ENCODE measurements at places on chromosomes 6 and 20.

GRCh38 chr6:122839472-122839871, 50.4 kb downstream of the SMPDL3A start:
- no peak for DNase-seq

GRCh38 chr20:33015114-33015484, 7.6 kb downstream of the BPIFB2 start:
- no peak for DNase-seq

- DNase-seq = no peak
Observed at GRCh38 chr20:43029176-43029575, 160.5 kb downstream of the PTPRT start.

DNA sequence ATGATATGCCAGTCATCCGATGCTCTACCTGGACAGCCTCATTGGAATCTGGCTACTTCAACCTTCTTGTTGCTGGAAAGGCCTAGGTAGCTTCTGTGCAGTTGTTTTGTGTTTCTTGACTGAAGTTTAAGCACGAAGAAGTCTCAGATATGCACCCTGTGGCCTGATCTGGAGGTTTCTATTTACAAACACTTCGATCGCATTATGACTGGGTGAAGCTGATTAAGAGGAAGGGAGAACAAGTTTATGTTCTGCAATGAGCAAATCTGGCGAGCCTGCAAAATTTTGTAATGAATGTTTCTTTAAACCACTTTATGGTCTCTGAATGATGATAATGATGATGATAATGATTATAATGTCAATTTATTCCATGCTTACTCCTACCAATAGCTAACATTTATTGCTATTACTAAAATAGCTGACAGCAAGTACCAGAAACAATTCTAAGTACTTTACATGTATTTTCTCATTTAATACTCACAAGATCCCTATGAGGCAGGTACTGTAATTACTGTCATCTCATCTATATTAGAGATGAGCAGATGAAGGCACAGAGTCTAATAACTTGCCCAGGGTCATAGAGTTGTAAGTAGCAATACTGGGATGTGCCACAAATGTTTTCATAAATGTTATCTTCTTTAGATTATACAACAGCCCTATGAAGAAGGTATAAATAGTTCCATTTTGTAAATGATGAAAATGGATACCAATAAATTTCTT, 126.1 kb upstream of the UST start:
- DNase-seq = no peak

- no peak for DNase-seq
Observed at GRCh38 chr6:28480253-28480932, 35.2 kb downstream of the GPX6 start.

GRCh38 chr6:149965194-149966020, 1.7 kb downstream of the ULBP1 start:
- no peak for DNase-seq

DNA sequence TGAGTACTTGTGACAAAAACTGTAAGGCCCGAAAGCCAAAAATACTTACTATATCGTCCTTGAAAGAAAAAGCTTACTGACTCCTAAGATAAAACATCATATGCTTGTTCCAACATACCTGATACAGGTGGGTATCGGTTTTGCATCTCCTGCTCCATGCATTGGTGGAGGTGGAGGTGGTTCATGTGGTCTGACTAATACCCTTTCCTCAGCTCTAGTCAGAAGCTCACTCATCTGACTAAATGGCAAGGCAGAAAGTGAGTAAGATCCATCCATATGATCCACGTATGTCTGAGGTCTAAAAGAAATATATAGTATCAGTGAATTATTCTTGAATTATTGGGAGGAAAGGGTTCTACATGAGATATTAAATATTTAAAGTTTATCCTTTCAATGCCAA, 76.2 kb downstream of the WASF1 start:
- DNase-seq = no peak

GRCh38 chr6:119201480-119201879, 123.0 kb upstream of the FAM184A start:
- DNase-seq = no peak

- DNase-seq = no peak
Observed at GRCh38 chr6:50249493-50249892, 199.8 kb upstream of the DEFB112 start.

DNA sequence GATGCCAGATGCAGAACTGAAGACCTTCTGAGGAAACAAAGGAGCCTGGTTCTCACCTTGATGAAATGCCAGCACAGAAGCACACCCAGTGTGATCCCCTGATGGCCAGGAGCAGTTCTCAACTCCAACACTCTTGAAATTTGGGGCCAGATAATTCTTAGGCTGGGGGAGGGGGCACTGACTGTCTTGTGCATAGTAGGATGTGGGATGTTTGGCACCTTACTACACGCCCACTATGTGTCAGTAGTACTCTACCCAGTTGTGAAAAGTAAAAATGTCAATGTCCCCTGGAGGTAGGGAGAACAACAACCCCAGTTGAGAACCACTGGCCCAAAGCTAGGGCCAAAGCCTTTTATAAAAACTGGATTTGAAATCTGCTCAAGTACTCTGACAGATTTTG, 398.3 kb upstream of the ARID1B start:
- no peak for DNase-seq

GRCh38 chr6:16109659-16110305, 19.1 kb upstream of the MYLIP start:
- DNase-seq = no peak

GRCh38 chr20:6605055-6605935, 162.2 kb upstream of the BMP2 start:
- DNase-seq = no peak

- DNase-seq = no peak
Observed at GRCh38 chr20:58760856-58761255, 68.3 kb downstream of the NPEPL1 start.

DNA sequence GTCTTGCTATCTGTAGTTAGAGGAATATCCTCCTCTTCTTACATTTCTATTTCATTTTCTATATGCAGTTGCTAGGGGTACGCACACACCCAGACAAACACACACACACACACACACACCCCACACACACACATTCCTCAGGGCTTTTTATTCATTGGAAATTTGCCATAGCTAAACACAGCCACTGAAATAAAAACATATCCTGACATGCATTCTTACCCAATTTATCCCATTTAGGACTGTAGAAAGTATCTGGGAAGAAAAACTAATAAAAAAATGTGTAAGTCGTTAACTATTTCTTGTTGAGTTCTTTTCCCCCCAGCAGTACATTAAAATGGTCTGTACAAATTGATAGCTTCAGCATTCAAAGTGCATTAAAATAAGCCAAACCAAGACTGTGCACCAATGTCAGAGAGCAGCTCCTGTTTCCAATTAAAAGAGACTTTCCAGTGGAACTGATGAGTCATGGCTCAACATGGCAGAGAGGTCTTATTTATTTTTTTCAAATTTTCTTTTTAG, 357.9 kb upstream of the AGPAT4 start:
- DNase-seq = no peak

DNA sequence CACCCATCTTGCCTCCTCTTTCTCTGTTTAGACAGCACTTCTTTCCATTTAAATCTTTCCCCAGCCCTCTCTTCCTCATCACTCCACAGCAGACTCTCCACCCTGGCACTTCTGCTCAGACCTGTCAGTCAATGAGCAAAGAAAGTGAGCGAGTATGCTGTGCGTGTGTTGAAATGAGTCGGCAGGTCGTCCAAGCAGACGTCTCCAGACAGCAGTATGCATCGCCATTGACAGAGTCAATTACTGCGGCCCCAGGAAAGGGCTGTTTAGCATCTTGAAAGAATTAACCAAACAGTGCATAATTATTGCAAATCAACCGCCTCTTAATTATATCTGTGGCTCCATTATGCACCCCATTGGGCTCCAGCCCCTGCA, 54.8 kb upstream of the KCNG1 start:
- DNase-seq = no peak
